Cardiac muscle cell (in vitro differentiated cells and primary cell): ENCODE measurements at places on chromosomes 12 and 14. TPM values are rescaled to one million over a fixed set of nuclear protein-coding genes. Genes with fewer than 3 reads are reported as not detected.

DNA sequence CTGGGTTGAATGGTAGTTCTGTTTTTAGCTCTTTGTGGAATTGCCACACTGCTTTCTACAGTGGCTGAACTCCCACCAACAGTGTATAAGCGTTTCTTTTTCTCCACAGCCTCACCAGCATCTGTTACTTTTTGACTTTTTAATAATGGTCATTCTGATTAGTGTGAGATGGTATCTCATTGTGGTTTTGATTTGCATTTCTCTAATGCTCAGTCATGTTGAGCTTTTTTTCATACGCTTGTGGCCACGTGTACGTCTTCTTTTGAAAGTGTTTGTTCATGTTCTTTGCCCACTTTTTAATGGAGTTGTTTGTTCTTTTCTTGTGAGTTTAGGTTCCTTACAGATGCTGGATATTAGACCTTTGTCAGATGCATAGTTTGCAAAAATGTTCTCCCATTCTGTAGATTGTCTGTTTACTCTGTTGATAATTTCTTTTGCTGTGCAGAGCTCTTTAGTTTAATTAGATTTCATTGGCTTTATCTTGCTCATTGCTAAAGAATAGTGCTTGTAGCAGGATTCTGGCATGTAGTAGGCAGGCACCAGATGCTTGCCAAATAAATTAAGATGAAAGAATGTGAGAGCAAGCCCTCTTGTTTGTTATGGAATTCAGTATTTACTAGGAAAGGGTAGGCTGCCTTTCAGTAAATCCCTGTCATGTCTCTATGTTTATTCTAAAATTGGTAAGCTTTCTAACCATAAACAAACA lies 86.8 kb downstream of the PDE3A start:
- no peak overlapping the region for H3K4me3 ChIP-seq
- H3K27me3 ChIP-seq = no peaks in the 10 kb centered on the region
- H3K36me3 ChIP-seq = no peaks in the 10 kb centered on the region
- DNase-seq = no peak

DNA sequence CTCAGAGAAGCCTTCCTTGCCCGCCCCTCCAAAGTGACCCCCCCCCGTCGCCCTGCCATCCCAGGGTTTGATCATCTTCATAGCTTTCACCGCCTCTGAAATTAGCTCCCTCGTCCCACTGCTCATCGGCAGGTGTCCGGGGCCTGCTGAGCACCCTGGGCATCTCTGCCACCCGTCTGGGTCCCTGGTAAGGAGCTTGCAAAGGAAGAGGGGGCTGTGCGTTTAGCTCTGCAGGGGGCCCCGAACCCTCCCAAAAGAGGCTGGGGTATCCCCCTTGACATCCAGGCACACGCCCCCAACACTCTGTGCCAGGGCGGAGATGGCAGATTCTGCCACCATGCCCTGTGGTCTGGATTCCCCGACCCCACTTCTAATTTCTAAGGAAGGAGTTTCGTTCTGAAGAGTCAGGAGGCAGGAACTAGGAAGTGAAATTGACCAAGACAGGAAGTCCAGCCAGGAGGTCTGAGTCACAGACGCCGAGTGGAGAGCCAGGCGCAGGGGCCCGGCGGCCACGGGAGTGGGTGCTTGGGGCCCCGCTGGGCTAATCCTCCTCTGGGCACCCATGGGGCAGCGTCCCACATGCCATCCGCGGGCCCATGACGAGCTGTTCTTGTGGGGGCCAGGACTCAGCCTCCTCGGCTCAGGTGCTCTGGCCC lies 95.7 kb downstream of the RFLNA start:
- peaks cover 10% of the 10 kb centered on the region for H3K36me3 ChIP-seq
- no peak overlapping the region for H3K27ac ChIP-seq
- peaks cover 11% of the 10 kb centered on the region for H3K4me1 ChIP-seq
- DNase-seq = no peak
- no peaks in the 10 kb centered on the region for H3K27me3 ChIP-seq

DNA sequence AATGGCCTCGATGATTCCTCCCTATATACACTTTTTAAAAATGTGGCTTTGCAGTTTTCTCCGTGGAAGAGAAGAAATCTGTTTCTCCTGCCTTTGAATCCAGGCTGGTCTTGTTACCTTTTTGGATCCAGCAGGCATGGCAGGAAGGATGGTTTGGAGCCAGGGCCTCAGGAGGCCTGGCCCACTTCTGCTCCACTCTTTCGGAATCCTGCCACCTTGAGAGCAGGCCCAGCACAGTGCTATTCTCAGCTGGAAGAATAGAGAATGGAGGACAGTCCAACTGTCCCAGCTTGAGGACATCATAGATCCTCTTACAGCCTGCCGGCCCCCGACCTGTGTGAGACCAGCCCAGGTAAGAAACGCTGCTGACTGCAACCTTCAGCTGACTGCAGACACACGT lies 421.5 kb downstream of the FUT8 start:
- no peak for DNase-seq
- no peak overlapping the region for H3K27ac ChIP-seq
- H3K27me3 ChIP-seq = no peaks in the 10 kb centered on the region
- H3K36me3 ChIP-seq = no peaks in the 10 kb centered on the region
- peaks cover 5% of the 10 kb centered on the region for H3K4me1 ChIP-seq

The SIX6 gene
- not detected in 2 replicates for polyA plus RNA-seq

The GALNT16 gene
- polyA plus RNA-seq = 3.4 and 7.7 TPM in 2 replicates
